ENCODE measurements at places on chromosomes 16 and 17. TPM values are rescaled to one million over a fixed set of nuclear protein-coding genes. Genes with fewer than 3 reads are reported as not detected.

MT1H gene
- total RNA-seq: not detected

CRYBA1 gene
- not detected for total RNA-seq

FOXN1 gene
- total RNA-seq: not detected

NACA2 gene
- not detected for total RNA-seq

YBX2 gene
- 1.2 TPM for total RNA-seq

SOX15 gene
- 0.49 TPM for total RNA-seq

KLHL36 gene
- total RNA-seq: 47.0 TPM

ZNF276 gene
- 20.9 TPM for total RNA-seq

RASD1 gene
- 7.4 TPM for total RNA-seq

HBQ1 gene
- 3.4 TPM for total RNA-seq

KRT33A gene
- not detected for total RNA-seq

SOCS1 gene
- 0.49 TPM for total RNA-seq

HOXB8 gene
- 0.98 TPM for total RNA-seq

ZNF747 gene
- 8.6 TPM for total RNA-seq

GAST gene
- total RNA-seq: not detected

IRX3 gene
- not detected for total RNA-seq

SOX8 gene
- 21.6 TPM for total RNA-seq

LRRC75A gene
- 4.7 TPM for total RNA-seq

TRAF4 gene
- total RNA-seq: 28.3 TPM

PRRT2 gene
- total RNA-seq: 21.9 TPM

PRAC2 gene
- not detected for total RNA-seq

DDX52 gene
- 21.4 TPM for total RNA-seq

BEAN1 gene
- 3.9 TPM for total RNA-seq

CDR2L gene
- total RNA-seq: 5.9 TPM
